ENCODE measurements at places on chromosomes 2 and 18.

DNA sequence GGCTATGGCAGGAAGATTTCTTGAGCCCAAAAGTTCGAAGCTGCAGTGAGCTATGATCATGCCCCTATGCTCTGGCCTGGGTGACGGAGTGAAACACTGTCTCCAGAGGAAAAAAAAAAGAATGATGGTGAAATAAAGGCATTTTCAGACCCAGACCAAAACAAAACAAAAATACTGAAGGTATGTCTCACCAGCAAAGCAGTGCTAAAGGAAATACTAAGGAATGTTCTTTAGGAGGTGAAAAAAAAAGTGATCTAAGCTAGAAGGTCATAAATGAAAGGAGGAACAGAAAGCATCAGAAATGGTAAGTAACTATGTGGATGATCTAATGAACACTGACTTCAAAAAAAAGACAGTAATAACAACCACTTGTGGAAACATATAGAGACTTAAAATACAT is 18.7 kb downstream of the SS18 start:
- no peaks in the 10 kb centered on the region for H3K27me3 ChIP-seq
- DNase-seq, result no peak
- H3K4me1 ChIP-seq, result no peaks in the 10 kb centered on the region
- no peak overlapping the region for H3K27ac ChIP-seq
- peaks cover 9% of the 10 kb centered on the region for H3K36me3 ChIP-seq

GRCh38 chr2:217955881-217956493 is 46.8 kb downstream of the TNS1 start:
- H3K36me3 ChIP-seq, result no peaks in the 10 kb centered on the region
- H3K4me1 ChIP-seq, result peaks cover 14% of the 10 kb centered on the region
- H3K27ac ChIP-seq, result peak overlapping the region; percentile 72
- H3K27me3 ChIP-seq, result no peaks in the 10 kb centered on the region

GRCh38 chr18:59022167-59022945 is 117.3 kb upstream of the SEC11C start:
- peaks cover 10% of the 10 kb centered on the region for H3K4me1 ChIP-seq
- no peak for DNase-seq
- H3K4me3 ChIP-seq, result no peak overlapping the region
- no peaks in the 10 kb centered on the region for H3K27me3 ChIP-seq
- H3K36me3 ChIP-seq, result no peaks in the 10 kb centered on the region

DNA sequence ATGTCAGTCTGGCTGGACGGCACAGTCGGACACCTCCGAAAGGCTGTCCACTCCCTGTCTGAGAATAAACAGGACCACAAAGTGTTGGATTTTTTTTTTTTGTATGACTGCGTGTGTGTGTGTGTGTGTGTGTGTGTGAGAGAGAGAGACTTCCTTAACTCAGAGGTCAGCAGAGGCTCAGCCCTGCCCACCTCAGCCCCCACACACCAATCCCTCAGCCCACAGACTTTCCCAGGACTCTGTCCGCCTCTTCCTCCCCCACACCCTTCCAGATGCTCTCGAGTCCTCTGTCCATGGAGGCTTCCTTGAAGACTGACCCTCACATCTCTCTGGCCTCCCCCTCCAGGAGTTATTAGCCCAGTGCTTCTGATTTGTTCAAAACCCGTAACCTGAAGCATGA is 147.3 kb downstream of the BCL11A start:
- no peak overlapping the region for H3K27ac ChIP-seq
- no peaks in the 10 kb centered on the region for H3K27me3 ChIP-seq
- no peak overlapping the region for H3K4me3 ChIP-seq
- H3K36me3 ChIP-seq, result no peaks in the 10 kb centered on the region
- no peaks in the 10 kb centered on the region for H3K4me1 ChIP-seq

GRCh38 chr2:207235621-207236020 is 69.9 kb upstream of the KLF7 start:
- no peaks in the 10 kb centered on the region for H3K36me3 ChIP-seq
- H3K27me3 ChIP-seq, result no peaks in the 10 kb centered on the region
- no peaks in the 10 kb centered on the region for H3K4me1 ChIP-seq
- H3K27ac ChIP-seq, result no peak overlapping the region
- no peak overlapping the region for H3K4me3 ChIP-seq
- no peak for DNase-seq

DNA sequence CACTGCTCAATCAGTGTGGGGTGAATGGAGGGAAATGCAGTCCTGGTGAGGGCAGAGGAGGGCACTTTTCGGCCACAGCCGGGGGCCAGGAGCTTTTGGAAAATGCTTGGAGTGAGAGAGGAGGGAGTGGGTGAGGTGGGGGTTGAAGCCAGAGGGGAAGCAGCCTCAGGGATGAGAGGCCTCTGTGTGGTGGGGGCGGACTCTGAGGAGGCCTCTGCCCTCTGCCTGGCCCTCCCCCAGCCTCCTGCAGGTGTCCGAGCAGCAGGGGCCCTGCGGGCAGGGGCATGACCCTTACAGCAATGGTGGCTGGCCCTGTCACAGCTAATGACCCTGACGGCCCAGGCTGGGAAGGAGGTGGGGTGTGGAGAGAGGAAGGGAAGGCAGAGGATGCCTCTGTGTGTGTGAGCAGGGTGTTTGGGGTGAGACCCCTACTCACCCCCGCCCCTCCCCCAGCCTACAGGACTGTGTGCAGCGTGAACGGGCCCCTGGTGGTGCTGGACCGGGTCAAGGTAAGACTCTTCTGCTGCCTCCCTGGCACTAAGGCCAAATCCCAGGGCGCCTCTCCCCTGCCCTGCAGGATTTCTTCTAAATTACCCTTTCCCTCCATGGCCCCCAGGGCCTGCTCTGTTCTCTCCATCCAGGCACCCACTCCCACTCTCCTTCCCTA is 7.6 kb downstream of the ATP6V1B1 start:
- no peak overlapping the region for H3K4me3 ChIP-seq
- no peaks in the 10 kb centered on the region for H3K36me3 ChIP-seq
- H3K4me1 ChIP-seq, result no peaks in the 10 kb centered on the region
